ENCODE measurements at places on chromosomes 2 and 18. TPM values are rescaled to one million over a fixed set of nuclear protein-coding genes. Genes with fewer than 3 reads are reported as not detected.

DNA sequence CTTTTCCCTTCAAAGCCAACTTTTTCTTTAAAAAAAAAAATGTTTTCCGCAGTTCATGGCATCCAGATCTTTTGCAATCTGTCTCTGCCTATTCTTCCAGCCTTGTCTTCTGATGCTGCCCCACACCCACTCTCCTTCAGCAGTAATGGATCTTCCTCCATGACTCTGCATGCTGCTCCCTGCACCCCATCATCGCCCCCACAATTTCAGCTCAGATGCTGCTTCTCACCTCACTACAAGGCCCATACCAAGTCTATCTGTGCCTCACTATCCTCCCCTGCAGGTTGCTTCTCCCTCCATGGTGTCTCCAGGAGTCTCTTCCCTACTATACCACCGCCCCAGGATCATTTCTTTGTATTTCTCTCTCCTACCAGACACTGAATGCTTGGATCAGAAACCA is 260.6 kb downstream of the ANAPC1 start:
- H3K27me3 ChIP-seq, result no peaks in the 10 kb centered on the region
- DNase-seq, result no peak
- H3K4me1 ChIP-seq, result no peaks in the 10 kb centered on the region

DNA sequence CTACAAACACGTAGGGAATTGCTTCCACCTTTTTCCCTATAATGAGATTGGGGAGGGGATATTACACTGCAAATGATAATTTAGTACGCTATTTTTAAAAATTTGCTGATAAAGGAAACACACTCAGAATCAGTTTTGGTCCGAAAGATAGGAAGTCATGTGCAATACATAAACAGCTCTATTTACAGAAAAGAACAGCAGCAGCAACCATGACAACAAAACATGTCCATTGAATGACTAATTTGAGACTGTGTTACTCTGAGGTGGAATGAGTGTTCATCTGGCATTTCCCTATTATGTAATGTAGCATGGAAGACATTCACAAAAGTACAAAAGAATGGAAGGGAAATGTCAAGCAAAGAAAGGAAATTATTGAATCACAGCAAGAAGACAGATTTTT is 337.2 kb downstream of the NBAS start:
- H3K4me3 ChIP-seq, result no peak overlapping the region
- no peaks in the 10 kb centered on the region for H3K27me3 ChIP-seq

Gene C2orf72
- total RNA-seq, result 1.3 TPM

GRCh38 chr2:120134263-120134662 is 88.9 kb downstream of the TMEM185B start:
- H3K4me1 ChIP-seq, result no peaks in the 10 kb centered on the region
- no peaks in the 10 kb centered on the region for H3K36me3 ChIP-seq
- H3K27ac ChIP-seq, result no peak overlapping the region
- H3K27me3 ChIP-seq, result no peaks in the 10 kb centered on the region

DNA sequence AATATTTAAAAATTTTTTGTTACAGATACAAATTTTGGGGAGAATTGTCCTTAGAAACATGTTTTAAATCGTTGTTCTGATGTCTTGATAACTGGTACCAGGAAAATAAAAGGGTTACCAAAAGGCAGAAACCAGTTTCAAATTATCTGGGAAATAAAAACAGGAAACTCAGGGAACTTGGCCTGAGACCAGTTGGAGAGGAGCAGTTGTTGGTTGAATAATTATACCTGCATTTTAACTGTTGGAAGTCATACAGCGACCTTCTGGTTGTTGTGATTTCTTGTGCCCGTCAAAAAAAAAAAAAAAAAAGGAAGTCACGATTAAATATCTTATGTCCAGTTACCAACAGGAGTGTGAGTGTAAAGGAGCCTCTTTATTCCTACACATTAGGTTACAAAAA is 51.8 kb downstream of the CRIM1 start:
- H3K27me3 ChIP-seq, result no peaks in the 10 kb centered on the region
- H3K27ac ChIP-seq, result no peak overlapping the region
- H3K4me3 ChIP-seq, result no peak overlapping the region
- no peaks in the 10 kb centered on the region for H3K36me3 ChIP-seq
- no peak for DNase-seq
- peaks cover 84% of the 10 kb centered on the region for H3K4me1 ChIP-seq

- no peaks in the 10 kb centered on the region for H3K27me3 ChIP-seq
- H3K4me1 ChIP-seq, result no peaks in the 10 kb centered on the region
- no peak overlapping the region for H3K27ac ChIP-seq
- H3K36me3 ChIP-seq, result no peaks in the 10 kb centered on the region
- DNase-seq, result no peak
- H3K4me3 ChIP-seq, result no peak overlapping the region
These were observed 372.2 kb upstream of the SMIM21 start for GRCh38 chr18:75799449-75800330.

Gene CXCR4
- total RNA-seq, result 1.3 TPM

All from GM23338 (cell line).